BJ (cell line): ENCODE measurements at places on chromosomes 12 and 14.

DNA sequence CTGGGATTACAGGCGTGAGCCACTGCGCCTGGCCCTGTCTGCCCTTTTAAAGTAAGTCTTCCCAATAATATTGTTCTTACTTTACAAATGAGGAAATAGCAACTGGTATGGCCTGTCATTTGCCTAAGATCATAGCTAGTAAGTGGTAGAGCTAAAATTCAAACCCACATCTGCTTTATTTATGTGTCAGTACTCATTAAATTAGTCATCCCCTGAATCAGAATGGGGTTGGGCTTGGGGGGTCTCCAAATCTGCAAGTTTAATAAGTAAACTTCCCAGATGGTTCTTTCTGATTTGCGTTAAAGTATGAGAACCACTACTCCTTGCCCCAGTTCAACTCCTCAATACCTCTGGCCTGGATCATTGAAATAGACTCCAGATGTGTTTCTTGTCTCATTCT lies 96.2 kb downstream of the FAR2 start:
- DNase-seq: peak; percentile 41

- no peak for DNase-seq
Observed at GRCh38 chr12:29438752-29439408, 57.9 kb upstream of the ERGIC2 start.

DNA sequence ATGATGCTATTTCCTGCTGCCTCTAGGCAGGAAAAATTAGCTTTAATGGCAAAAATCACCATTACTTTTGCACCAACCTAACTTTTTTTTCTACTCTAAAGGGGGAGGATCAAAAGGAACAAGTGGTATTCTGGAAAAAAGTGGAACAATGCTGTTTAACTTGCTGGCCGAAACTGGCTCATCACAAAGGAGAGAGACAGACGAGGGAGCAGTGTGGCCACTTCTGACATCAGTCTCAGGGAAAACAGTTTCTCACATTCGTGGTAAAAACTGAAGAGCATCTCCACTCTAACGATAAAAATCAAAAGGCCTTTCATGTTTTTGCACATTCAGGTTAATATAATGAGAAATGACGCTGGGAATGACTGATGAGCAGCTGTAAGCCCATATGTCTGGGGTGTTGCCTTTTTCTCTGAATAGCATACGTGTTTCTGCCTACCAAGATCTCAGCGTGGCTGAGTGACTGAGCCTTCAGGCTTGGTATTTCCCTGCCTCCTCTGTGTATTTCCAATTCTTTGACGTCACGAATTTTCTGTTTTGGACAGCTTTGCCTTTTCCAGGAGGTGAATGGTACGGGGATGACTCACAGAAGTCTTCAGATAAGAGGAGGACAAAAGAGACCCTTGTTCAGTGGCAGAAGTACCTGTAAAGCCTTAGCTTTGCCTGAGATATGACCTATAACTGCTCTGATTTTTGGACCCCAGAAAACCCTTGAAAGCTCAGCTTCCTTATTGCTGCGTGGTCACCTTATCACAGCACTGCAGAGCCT lies 358.8 kb downstream of the GLT1D1 start:
- no peak for DNase-seq

- DNase-seq: peak; percentile 56
Observed at GRCh38 chr12:7075939-7076338, 15.4 kb downstream of the C1S start.

DNA sequence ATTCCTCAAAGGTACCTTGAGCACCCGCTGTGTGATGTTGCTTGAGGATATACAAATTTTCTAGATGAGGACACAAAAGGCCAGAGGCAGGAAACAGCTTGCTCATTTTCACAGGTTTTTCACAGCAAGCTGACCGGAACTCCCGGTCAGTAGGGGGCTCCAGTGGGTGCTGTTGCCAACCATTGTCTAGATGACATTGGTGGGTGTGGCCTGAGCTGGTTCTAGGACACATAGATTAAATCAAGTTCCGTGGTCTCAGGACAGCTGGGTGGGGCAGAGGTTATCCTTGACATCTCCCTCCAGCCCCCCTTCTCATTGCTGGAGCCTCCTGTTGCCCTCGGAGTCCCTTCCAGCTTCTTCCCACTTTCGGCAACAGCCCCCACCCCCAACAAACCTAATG lies 153.6 kb upstream of the FKBP4 start:
- DNase-seq: no peak

GRCh38 chr12:47817272-47818006 lies 2.3 kb downstream of the HDAC7 start:
- DNase-seq: no peak

- DNase-seq: no peak
Observed at GRCh38 chr12:30144777-30145683, 361.3 kb upstream of the TMTC1 start.

- DNase-seq: no peak
Observed at GRCh38 chr14:53380867-53381225, 227.7 kb upstream of the DDHD1 start.

DNA sequence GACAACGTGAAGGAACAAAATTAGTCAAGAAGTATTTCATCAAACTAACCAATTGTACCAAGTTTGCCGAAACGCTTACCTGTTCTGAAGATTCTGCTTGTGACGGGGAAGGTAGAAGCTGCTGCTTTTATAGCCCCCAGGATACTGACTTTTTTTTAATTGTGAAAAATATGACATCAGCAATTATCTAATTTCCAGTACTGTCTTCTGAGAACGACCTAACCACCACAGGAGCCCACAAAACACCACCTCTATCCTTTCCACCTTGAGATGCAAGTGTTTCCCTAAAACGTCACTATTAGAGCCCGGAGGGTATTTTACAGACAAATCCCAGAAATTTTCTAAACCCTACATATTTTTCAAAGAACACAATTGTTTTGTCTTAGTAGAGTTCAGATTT lies at the start of gene IL22:
TSS of gene IL22 (minus strand) at position 101 of the 400 bp plus-strand sequence. CDS start 156 bp downstream, outside the sequence.
- no peak for DNase-seq

GRCh38 chr14:33836203-33836899 lies 114.5 kb downstream of the EGLN3 start:
- DNase-seq: no peak

DNA sequence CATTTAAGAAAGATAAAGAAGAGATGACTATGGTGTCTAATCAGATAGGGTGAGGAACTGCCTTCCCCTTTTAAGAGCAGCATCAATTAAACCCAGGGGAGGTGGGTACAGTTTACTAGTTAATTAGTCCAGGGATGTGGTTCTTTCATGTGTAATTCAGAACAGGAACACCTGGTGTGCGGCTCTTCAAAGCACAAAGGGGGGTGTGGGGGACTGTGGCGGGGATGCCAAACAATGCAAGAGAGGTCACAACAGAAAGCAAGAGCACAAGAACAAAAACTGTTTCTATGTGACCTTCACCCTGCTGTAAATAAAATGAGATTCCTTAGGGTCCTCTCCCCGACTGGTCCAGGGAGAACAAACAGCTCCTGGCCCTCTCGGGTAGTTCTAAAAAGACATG lies 183.9 kb upstream of the SOX5 start:
- no peak for DNase-seq

DNA sequence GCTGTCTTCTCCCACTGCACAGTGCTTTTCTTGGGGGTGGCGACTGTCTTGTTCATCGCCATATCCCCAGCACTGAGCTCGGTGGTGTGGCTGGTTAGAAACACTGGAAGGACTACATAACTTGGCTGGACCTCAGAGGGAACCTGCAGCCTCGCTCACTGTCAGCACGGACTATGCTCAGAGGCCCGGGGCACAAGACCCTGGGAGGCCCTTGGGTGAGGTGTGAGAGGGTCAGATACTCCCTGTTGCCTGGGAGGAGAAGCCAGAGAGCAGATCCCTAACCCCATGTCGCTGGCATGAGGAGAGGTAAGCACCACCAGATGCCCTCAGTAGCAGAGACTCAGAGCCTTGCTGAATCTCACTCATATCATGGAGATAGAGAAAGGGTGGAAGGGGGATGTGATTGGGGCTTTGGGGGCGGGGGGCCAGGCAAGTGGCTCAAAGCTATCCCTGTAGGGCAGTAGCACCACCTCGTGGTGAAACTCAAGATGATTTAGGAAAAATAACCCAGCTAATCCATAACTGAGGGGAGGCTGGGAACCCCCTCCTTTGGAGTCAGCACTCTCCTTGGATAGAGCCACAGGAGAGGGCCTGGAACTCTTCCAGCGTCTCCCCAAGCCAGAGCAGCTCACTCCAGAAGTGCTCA lies 18.7 kb upstream of the HDAC7 start:
- no peak for DNase-seq

GRCh38 chr12:41932470-41932991 lies 212.1 kb downstream of the GXYLT1 start:
- no peak for DNase-seq

DNA sequence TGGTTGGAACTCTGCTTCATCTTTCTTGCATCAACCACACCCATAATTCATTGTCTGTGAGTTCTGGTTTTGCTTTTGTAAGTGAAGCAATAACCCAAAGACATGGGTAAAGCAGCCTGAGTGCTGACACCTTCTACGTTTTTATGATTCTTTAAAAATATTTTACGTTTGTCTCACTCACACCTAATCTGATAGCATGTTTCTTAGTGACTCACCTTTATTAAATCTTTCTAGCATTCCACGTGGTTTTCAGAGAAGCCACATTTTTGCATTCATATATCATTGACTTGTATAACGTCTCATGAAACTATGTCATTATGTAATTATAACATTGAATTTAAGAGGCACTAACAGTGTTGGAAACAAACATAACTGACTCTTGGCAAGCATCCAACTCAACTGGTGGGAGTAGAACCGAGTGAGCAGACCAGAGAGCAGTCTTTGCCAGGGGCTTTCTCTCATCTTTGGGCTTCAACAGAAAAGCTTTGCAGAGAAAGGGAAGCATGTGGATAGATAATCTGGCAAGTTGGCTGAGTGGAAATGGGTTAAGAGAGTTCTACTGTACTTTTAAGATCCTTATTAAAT lies 118.8 kb downstream of the TPH2 start:
- peak; percentile 1 for DNase-seq

GRCh38 chr14:53458368-53458814 lies 305.3 kb upstream of the DDHD1 start:
- DNase-seq: peak; percentile 31
